Activated CD4-positive, alpha-beta T cell treated with anti-CD3 and anti-CD28 coated beads for 24 hours (primary cell): ENCODE measurements at places on chromosomes 1 and 21.

GRCh38 chr1:220990427-220991339, 111.4 kb downstream of the HLX start:
- DNase-seq, result no peak

DNA sequence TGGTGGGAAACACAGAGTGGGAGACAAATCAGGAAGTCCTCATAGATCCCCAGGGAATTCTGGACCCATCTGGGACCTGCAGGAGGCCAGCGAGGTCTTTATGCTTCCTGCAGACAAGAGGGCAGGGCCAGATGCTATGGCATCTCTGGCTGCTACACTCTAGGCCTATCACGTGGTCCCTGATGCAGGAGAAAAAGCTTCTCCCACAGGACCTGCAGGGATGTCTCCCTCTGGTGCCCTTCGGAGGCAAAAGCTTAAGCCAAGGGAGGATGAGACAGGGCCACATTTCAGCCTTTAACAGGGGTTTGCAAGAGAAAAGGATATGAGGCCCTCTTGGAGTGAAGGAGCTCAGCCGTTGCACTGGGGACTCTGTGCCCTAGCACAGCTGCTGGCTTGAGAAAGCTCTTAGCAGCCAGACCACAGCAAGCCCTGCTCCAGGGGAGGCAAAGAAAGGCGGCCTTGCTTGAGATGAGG, 243.0 kb downstream of the C1orf94 start:
- no peak for DNase-seq

DNA sequence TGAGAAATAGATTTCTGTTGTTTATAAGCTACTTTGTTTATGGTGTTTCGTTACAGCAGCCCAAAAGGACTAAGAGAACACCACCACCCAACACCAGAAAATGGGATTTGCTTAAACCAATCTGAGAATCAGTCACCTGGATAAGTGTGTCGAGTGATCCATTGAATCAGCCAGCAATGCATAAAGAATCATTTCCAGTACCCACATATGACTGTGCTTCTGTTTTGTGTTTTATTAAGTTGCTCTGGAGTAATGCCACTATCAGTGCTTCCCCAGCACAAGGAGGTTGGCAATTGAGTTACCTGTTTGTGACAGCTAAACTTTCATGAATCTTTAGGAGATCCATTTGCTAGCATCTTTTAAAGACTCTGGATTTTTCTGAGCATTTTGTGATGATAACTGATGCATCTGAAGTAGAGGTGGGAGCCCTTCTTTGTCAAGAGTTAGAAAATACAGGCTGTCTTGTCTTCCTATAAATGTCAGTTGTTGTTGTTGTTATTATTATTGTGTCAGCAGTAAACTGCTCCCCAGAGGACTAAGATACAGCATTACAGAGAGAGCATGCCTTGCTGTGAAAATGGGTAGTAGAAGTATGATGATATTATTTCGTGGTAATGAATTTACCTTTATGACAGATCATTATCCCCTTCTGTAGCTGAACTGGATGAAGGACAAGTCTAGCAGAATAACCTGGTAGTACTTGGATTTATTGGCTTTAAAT, 225.2 kb downstream of the NFIA start:
- DNase-seq, result no peak

- DNase-seq, result no peak
Observed at GRCh38 chr1:42753070-42753469, 13.0 kb upstream of the CLDN19 start.
